ENCODE measurements at places on chromosomes 3 and 15.

DNA sequence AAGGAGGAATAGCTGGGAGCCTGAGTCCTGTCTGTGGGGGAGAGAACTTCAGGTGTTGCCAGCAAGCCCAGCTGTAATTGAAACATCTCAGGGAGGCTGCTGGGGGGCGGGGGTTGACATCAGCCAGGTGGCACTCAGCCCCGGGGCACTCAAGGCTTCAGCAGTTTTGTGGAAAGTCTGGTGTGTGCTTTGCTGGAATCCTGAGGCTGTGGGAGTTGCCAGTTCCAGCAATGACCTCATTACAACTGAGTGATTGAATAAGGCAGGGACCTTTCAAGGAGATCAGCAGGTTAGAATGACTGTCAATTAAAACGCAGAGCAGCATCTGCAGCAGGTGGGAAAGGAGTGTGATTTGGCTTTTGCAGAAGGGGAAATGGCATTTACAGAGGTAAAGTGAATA lies 75.7 kb downstream of the FAM43A start:
- no peak for DNase-seq

GRCh38 chr3:163776743-163777142 lies 1301.6 kb downstream of the SI start:
- no peak for DNase-seq

DNA sequence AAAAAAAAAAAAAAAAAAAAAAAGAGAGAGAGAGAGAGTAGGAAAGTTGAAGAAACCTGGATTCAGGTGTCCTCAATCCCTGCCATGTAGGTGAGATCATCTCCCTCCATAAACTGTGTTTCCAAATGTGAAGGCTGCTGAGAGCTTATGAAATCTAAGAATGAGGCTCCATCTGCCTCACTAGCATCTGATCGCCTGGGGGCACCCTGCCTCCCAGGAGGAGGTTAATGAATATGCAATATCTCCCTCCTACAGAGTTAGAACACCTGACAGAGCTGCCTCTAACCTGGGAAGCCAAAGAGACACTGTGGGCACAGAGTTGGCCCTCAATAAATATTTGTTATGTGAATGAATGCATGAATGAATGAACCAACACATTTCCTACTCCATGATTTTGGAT lies 23.8 kb upstream of the ZNF148 start:
- no peak for DNase-seq

- no peak for DNase-seq
These were observed 47.9 kb downstream of the HOMER2 start for GRCh38 chr15:82904574-82904973.

GRCh38 chr15:52699457-52699856 lies 20.3 kb upstream of the ATOSA start:
- DNase-seq, result no peak

- no peak for DNase-seq
These were observed 566 bp downstream of the HMCES start for GRCh38 chr3:129278966-129279906.

DNA sequence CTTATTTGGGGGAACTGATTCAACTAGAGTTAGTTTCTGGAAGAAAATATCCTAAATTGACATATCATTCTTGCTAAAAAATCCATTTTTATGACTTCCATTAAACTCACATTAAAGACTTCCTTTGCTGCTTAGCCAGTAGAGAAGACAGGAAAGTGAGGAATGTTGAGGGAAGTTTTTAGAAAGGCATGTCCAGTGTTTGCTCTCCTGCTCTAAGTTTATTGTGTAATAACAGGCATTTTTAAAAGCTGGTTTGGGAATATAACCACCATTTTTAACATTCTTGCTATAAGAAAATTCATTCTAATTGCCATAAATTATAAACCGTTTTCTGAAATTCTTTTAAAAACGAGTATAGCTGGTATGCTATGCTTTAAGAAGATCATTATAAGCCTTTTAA lies 428.0 kb downstream of the RAP2B start:
- DNase-seq, result no peak

DNA sequence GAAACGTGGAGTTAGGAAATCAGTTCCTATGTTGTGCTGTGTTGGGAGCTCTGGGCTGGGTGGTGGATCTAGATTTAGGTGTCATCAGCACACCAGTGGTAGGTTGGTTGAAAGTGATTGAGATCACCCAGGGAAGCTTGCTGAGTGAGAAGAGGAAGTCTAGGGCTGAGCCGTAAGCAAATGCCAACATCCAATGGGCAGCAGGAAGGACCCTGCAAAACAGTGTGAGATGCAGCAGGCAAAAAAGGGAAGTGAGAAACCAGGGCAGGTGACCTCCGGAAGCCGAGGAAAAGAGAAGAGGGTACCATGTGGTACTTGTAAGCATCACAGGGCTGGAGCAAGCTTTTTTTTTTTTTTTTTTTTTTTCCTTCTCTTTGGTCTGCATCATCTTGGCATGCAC lies 15.9 kb upstream of the COPG1 start:
- DNase-seq, result peak; percentile 89

DNA sequence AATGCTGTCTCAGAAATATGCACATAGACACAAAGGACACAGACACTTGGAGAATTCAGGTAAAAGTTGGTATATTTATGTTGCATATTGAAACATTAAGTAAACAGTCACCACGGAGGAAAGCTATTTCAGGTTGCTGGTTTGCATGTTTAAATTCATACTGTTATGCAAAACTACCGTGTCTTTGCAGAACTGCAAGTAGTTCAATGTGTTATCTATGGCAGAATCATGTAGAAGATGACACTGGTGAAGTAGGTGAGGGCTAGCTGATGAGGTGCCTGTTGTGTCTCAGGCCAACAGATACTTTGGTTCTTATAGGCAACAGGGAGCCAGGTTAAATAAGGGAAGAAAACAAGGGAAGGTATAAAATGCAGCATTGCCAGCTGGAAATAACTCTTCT lies 511.3 kb downstream of the DIPK2A start:
- DNase-seq, result no peak

DNA sequence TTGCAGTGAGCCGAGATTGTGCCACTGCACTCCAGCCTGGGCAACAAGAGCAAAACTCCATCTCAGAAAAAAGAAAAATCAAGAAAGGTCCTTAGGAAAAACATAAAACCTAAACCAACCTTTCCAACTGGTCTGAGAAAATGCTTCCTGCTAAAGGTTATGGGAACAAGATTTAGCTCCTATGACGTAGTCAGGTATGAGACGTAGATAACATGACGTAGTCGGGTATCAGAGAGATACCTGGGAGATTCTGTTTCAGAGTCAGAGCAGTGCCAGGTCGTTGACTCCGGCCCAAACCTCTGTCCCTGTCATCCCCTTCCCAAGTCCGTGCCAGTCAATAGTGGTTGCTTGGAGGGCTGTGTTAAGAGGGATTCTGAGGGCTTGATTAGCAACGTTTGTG lies 39.9 kb downstream of the LMCD1 start:
- no peak for DNase-seq

DNA sequence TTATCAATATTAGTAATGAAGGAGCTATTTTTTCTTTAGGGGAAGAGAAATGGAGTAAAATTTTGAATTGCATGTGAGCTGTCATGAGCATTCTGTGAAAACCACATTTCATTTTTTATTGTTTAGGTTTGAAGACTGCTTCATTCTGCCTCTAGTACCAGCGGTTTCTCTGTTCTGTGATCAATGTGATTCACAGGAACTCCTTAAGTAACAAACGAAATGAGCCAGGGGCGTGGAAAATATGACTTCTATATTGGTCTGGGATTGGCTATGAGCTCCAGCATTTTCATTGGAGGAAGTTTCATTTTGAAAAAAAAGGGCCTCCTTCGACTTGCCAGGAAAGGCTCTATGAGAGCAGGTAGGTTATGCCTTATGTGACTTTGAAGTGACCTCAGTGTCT lies 13.0 kb downstream of the NIPA2 start:
- no peak for DNase-seq

DNA sequence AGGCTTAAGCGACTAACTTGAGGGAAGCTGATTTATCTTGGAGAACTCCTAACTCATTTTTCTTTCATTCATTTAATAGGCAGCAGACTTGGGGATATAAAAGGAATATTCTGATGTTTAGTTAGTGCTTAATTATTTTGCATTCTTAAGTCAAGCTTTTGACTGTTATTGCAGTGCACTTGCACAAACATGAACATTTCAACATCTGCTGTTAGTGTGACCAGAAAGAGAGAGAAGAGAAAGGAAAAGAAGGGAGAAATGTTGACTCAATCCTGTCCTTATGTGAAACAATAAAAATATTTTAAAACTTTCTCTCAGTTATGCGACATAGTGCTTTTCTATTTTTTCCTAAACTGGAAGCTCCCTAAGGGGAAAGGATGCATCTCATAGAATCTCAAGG lies 507.8 kb downstream of the LPP start:
- no peak for DNase-seq

DNA sequence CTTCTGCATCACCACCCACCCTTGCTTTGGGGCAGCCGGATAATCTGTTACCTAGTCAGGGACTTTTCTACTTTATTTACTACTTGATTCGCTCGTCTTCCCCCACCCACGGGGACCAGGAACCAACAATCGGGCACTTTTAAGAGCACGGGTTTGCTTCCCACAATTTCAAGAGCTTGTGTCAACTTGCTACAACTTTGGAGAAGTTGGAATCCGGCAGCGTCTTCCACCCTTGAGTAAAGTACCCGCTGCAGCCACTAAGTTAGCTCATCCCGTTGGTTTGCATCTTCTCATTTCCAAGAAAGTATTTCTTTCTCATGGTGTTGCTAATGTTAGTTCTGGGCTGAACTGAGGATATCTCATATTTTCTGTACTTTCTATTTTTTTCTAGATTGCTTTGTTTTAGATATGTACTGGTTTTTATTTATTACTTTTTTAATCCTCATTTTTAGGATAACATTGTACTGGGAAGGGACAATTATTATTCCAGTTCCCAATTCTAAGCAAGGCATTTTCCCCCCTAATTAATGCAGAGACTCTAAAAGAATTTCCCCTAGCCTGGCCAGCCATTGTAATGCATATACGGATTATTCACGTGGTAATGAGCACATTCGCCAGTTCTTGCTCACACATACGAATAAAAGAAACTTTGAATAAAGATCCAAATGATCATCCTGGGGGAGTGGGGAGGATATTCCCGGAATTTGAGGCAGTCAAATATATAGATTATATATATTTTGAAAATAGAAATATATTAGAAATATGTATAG lies 4.0 kb downstream of the SOX2 start:
- no peak for DNase-seq

DNA sequence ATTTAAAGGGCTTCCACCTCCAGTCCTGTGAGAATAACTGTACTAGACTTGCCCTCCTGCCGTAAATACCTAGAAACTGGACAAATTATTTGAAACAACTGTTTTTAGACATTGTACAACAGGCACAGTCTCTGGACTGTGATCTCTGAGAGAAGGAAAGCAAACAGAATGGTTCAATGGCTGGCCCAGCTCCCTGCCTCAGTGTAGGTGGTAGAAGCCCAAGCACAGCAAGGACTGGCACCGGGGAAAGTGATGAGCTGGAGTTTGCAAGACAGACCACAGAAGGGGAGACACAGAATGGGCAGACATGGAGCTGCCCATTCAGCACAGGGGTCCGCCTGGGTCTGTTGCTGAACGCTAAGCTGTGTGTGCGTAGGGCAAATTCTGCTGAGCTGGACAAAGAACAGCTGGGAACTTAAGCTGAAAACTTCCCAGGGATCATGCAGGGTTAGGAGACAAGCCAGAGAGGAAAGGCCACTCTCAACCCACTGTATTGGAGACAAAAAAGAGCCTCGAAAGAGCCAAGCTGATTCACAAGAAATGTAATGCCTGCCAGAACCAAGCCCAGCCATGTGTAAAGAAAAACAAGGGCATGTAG lies 52.6 kb upstream of the SEC61A1 start:
- no peak for DNase-seq

- peak; percentile 50 for DNase-seq
These were observed 279.1 kb upstream of the THRB start for GRCh38 chr3:24773798-24774197.

- no peak for DNase-seq
These were observed 542 bp upstream of the UBAP1L start for GRCh38 chr15:65115542-65115941.

- no peak for DNase-seq
These were observed 26.5 kb downstream of the PLOD2 start for GRCh38 chr3:146134348-146135117.

GRCh38 chr3:11711876-11712275 lies 68.2 kb upstream of the VGLL4 start:
- DNase-seq, result no peak

DNA sequence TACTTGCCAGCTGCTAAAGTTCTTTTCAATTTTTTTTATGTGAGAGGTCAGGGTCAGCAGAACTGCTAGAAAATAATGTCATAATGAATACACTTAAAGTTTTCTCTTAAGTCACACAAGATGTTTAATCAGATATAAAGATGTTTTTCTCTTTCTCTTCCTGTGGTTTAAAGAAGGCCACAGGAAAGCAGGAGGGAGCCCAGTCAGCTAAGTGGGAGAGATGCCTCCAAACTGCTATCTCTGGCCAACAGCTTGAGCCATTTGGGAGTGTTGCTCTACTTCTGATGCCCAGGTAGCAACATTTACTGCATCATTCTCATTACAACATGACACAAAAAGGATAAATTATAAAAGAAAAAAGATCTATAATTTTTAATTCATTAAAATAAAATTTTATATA lies 45.7 kb upstream of the NLGN1 start:
- no peak for DNase-seq

DNA sequence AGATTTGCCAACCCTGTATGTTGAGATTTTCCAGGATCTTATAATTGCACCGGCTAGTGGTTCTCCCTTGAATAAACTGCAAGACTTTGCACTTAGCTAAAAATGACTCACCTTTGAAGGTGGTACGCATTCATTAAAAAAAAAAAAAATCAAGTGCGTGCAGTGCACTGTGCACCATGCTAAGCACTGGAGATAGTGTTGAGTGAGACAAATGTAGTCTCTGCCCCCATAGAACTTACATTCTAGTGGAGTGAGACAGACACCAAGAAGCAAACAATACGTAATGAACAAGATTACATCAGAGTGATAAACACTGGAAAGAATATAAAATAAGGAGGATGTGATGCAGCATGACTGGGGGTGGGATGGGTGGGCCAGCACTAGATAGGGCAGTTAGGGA lies 69.4 kb downstream of the ITPR1 start:
- DNase-seq, result no peak

DNA sequence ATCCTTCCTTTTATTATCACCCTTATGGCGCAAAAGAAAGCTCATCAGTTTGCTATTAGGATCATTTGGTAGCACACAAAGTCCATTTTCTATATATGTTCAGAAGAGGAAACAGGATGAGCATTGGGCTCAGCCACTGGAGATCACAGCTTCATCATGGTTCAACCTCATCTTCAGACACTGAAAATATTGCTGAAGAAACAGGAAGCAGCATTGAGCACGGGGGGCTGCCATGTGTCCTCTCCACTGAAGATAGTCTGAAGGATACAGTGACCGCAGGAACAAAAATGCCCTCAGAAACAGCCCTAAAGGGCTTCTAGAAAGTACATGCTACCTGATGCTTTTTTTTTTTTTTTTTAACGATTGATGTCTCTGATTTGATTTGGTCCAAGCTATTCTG lies 835.3 kb upstream of the CFAP20DC start:
- DNase-seq, result no peak

GRCh38 chr3:52246264-52246620 lies 683 bp downstream of the PPM1M start:
- no peak for DNase-seq

GRCh38 chr3:83941990-83942745 lies 1016.6 kb upstream of the CADM2 start:
- DNase-seq, result no peak
